Left colon (tissue), 2 donors: ENCODE measurements at places on chromosomes 4 and X. TPM values are rescaled to one million over a fixed set of nuclear protein-coding genes. Genes with fewer than 3 reads are reported as not detected.

GRCh38 chrX:19924285-19924684 lies 36.9 kb upstream of the SH3KBP1 start:
- DNase-seq: no peak

DNA sequence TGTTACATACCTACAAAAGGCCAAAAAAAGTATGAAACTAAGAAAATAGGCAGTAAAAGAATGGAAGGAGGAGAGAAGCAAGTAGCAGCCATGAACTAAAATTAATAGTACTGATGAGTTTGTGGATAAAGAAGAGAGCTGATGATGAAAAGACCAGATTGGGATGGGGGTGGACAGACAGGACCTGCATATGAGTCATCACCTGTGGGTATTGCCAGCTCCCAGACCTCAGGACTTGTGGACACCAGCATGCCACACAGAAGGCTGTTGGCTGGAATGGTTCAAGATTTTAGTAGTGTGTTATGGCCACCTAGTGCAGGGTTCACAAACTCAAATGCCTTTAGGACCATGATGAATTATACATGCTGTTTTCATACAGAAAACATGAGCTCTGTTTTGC lies 58.9 kb downstream of the ARX start:
- no peak for DNase-seq

GRCh38 chr4:91935217-91935616 lies 368.5 kb upstream of the GRID2 start:
- DNase-seq: no peak

GRCh38 chr4:139918591-139918990 lies 235.4 kb downstream of the MAML3 start:
- no peak for DNase-seq

DNA sequence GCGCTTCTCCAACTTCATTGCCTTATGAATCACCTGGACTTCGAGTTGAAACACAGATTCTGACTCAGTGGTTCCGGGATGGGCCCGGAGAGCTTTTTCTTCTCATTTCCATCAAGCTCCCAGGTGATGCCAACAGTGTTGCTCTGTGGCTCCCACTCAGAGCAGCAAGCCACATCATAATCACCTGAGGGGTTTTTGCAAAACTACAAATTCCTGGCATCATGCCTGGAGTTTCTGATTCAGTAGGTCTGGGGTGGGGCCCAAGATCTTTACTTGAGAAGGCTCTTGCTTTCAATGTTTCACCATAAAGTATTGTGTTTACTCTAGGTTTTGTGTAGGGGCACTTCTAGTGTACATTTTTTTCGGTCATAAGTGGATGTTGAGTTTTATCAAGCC lies 7.0 kb downstream of the MTM1 start:
- DNase-seq: no peak

- DNase-seq: no peak
These were observed 115.0 kb upstream of the LDB2 start for GRCh38 chr4:17013382-17014006.

- no peak for DNase-seq
These were observed 3.4 kb upstream of the HOPX start for GRCh38 chr4:56684320-56685050.

Gene ASB5
- 2.1 TPM for total RNA-seq

Gene SORBS2
- 82.2 TPM for total RNA-seq
